ENCODE measurements at places on chromosomes 13 and 19. TPM values are rescaled to one million over a fixed set of nuclear protein-coding genes. Genes with fewer than 3 reads are reported as not detected.

ZNF296 gene
- 1.2 TPM for polyA plus RNA-seq

- no peak for DNase-seq
These were observed 29.7 kb downstream of the MIPEP start for GRCh38 chr13:23859455-23859854.

DNA sequence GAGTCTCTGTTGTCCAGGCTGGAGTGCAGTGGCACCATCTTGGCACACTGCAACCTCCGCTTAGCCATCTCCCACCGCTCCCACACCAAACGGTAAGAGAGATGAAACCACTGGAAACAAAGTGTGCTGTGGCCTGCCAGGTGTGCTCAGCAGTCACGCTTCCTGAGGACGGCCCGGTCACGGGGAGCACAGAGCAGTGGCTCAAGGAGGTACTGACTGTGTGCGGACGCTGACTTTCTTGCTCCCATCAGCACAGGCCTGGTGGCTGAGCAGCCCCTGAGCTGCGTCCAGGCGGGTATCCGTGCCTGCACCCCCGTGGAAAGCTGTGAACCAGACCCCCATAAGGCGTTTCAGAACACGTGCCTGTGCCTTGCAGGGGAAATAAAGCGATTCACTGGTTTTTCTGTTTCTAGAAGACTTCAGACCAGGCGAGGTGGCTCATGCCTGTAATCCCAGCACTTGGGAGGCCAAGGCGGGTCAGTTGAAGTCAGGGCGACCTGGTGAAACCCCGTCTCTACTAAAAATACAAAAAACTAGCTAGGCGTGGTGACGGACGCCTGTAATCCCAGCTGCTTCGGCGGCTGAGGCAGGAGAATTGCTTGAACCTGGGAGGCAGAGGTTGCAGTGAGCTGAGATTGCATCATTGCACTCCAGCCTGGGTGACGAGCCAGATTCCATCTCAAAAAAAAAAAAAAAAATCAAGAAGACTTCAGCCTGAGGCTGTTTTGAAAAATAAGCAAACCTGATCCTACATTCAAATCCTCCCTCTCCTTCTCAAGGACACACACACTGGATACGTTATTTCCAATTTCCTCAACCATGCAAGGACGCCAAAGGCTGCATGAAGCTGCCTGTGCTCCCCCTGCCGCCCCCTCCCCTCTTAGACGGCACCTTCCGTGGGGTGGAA, 25.5 kb downstream of the ADPRHL1 start:
- no peak for DNase-seq

- no peak for DNase-seq
These were observed 15.8 kb downstream of the GPR180 start for GRCh38 chr13:94617389-94618000.

DNA sequence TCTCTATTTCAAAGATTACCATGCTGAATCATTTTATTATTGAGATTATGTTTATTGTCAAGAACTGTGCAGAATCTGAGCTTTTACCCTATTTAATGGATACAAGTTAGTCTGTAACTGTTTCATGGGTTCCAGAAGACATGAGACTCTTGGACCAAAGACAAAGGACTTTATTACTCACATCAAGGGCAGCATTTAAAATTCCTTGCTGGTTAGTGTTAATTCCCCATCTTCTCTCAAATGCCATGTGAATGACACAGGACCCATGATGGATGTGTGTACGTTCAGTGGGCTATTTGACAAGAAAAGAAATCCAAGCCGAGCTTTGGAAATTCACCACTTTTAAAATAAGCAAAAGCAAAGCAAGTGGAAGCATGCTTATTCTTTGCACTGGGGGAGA, 139.9 kb downstream of the PCDH20 start:
- no peak for DNase-seq
